ENCODE measurements at places on chromosomes 4 and X. TPM values are rescaled to one million over a fixed set of nuclear protein-coding genes. Genes with fewer than 3 reads are reported as not detected.

DNA sequence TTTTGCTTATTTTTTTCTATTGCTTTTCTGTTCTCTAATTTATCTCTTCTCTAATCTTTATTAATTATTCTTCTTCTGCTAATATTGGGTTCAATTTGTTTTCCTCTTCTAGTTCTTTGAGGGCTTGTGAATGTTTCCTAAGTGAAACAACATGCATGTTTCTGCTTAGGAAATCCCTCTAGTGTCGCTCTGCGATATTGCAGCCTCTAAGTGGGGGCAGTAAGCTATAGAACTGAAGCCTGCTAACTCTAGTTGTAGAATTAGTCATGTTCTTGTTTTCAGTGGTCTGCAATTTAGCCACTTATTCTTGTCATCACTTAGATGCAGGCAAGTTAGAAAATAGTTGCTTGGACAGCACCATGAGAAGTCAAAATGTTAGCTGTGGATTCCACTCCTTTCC, 222.6 kb downstream of the SPIN4 start:
- DNase-seq: no peak

The PASD1 gene
- not detected for total RNA-seq

The CSAG3 gene
- not detected for total RNA-seq

GRCh38 chr4:153142700-153143438, 61.4 kb upstream of the TRIM2 start:
- no peak for DNase-seq

The KLF8 gene
- total RNA-seq: 37.1 TPM

GRCh38 chr4:89204624-89205023, 93.3 kb downstream of the TIGD2 start:
- no peak for DNase-seq

DNA sequence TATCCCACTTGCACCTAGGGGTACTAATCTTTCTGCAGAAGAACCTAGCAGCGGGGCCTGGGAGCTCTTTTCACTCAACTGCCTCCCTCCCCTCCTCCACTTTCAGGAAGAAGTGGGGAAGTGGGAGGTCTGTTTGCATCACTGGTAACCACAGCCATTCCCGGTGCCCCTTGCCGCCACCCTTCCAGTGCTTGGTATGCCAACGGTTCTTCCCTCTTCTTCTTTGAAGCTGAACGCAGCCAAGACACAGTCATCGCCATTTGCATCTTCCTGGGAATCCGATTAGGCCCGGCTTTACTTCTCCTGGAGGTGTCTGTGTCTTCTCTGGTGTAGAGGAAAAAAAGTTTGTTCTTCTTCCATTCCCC, 47.2 kb upstream of the RBPJ start:
- DNase-seq: no peak

The CDX4 gene
- not detected for total RNA-seq

The IL15 gene
- 2.5 TPM for total RNA-seq

GRCh38 chrX:149511081-149511480, 6.0 kb upstream of the IDS start:
- DNase-seq: no peak
